Activated CD8-positive, alpha-beta memory T cell treated with anti-CD3 and anti-CD28 coated beads, Interleukin-2, amount 50 U/mL, for 48 hours (primary cell): ENCODE measurements at places on chromosomes 16 and 17.
A peak's percentile ranks its signal among the peaks of the same experiment; 100 is the strongest.

- DNase-seq: no peak
These were observed 6.0 kb downstream of the CAPN15 start for GRCh38 chr16:533391-534123.

- DNase-seq: no peak
These were observed 272.0 kb downstream of the MAF start for GRCh38 chr16:79328402-79329165.

DNA sequence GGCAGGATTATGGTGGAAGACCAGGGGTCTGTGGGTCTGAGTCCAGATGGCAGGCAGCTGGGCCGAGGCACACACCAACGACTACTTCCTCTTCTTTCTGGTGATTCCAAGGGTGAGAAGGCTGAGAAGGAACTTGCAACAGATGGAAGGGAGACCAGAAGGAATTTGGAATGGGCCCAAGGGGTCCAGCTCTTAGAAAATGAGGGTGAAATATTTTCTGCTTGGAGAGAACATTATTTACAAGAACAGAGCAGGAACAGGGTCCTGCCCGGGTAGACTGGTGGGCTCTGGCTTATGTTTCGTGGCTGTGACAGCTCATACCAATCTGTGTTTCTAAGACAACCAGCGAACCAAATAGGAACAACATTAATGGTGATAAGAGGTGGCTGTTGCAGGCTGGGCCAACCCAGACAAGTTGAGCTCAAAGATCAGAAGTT, 36.6 kb downstream of the CCDC42 start:
- no peak for DNase-seq

- DNase-seq: no peak
These were observed 96.5 kb downstream of the ANKRD11 start for GRCh38 chr16:89393738-89394406.

DNA sequence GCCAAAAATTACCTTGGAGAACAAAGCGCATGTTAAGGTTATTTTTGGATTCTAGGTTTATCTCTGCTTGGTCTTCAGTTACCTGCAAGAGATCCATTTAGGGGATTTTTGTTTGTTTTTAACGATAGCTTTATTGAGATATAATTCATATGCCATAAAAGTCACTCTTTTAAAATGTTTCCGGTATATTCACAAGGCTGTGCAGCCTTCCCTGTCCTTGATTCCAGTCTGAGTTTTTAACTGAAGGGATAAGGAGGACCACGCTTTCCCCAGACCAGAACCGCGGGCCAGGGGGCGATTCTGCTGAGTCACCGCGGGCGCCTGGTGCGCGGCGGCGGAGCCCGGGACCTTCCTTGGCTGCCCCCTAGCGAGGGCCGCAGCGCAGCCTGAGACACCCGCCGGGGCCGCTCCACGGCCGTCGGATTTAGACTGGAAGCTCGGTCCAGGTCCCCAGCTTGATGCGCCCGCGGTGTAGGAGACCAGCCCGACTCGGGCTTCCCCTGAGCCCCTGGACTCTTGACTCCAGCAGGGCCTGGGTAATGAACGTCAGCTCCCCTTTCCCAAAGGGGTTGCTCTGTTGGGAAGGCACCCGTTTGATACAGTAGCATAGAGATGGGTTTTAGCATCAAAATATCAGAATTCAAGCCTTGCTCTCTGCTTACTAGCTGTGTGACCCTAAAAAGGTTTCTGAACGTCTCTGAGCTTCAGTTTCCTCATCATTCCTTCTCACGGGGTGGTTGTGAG, 50.0 kb upstream of the STH start:
- DNase-seq: peak; percentile 91

- peak; percentile 84 for DNase-seq
These were observed 20.8 kb upstream of the ZNF423 start for GRCh38 chr16:49876716-49877129.

- DNase-seq: no peak
These were observed 1.6 kb downstream of the PECAM1 start for GRCh38 chr17:64388961-64389565.

DNA sequence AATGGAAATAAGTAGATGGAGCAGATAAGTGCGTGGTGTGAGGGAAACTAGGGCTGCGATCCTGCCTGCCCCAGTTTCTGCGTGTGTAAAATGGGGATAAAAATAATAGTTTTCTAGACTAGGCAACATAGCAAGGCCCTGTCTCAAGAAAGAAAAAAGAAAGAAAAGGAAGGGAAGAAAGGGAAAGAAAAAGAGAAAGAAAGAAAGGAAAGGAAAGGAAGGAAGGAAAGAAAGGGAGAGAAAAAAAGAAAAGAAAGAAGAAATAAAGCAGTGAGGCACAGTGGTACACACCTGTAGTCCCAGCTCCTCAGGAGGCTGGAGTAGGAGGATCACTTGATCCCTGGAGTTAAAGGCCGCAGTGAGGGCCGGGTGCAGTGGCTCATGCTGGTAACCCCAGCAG, 2.2 kb upstream of the PKMYT1 start:
- no peak for DNase-seq

DNA sequence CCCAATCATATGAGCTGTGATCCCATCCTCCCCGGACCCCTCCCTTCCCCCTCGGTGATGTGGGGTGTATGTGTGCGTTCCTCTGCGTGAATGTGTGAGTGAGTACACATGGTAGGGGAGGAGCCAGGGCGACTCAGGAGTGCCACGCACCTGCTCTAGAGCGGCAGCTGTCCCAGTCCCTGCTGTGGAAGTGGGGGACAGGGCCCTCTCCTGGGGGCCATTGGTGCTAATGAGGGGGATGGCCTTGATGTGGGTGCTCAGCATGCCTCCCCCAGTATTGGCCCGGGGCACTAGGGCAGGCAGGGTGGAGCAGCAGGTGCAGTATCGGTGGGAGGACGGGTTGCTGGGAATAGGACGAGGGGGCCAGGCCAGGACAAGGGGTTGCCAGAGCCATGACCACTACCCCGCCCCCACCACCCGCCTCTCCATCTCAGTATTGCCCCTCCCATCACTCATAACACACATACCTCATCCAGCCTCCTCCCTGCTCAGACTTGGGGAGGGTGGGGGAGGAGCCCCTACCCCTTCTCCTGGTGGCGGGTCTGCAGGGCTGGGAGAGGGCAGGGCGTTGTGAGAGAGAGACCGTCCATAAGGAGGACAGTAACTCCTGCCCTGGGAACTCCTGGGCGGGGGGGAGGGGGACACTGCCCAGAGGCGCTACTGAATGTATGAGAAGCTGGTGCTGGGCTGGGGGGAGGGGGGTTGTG, 8.5 kb downstream of the NR1D1 start:
- no peak for DNase-seq

DNA sequence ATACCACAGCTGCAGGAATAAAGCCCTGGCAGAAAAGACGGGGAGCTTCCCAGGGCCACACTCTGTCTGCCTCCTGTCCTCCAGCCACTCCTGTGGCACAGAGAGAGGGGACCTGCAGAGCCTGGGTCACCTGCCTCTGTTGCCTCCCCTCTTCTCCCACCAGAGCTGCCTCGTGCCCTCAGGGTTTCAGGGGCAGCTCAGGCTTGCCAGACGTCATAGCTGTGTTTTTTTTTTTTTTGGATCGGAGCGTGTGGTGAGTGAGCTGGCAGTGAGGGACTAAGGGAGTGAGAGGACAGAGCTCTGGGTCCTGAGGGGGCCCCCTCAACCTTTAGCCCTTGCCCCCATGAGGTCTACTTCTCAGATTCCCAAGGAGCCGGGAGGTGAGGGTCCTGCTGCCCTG, 2.1 kb downstream of the PIK3R6 start:
- peak; percentile 30 for DNase-seq

GRCh38 chr16:81151648-81152310, 55.6 kb upstream of the GCSH start:
- DNase-seq: no peak

DNA sequence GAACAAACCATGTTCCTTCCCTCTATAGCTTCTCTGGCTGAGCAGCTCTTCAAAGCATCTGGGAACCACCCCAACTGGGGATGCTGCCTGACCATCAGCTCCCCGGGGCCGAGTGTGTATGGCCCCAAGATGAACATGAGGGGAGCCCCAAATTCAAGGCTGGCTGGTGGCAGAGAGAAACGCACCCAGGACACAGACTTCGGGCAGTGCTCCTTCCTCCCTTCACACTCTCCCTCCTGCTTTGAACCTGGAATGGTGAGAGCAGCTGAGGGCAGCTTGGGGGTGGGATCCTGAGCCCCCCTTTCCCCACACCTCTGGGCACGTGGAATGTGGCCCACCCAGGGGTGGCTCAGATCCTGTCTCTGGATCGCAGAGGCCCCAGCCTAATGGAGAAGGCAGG, 17.2 kb downstream of the TLE7 start:
- no peak for DNase-seq

GRCh38 chr17:31900877-31901276, 631 bp downstream of the UTP6 start:
- DNase-seq: no peak

GRCh38 chr16:89322321-89323119, 105.0 kb downstream of the ZNF778 start:
- DNase-seq: no peak

DNA sequence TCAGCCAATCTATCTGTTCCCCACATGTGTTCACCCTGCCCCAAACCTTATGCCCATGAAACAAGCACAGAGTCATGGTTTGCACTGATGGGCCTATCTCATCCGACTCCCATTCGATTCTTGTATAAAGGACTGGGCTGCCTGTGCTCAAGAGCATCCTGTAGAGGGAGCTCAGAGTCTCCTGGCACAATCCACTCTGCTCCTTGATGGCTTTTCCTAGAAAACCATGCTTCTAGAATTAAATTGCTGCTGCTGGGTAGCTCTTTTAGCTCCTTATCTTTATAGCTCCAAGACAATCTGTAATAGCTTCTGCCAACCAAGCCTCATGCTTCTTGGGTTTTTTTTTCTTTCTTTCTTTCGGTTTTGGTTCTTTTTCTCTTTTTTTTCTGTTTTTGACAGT, 9.7 kb downstream of the ZNF19 start:
- DNase-seq: no peak

DNA sequence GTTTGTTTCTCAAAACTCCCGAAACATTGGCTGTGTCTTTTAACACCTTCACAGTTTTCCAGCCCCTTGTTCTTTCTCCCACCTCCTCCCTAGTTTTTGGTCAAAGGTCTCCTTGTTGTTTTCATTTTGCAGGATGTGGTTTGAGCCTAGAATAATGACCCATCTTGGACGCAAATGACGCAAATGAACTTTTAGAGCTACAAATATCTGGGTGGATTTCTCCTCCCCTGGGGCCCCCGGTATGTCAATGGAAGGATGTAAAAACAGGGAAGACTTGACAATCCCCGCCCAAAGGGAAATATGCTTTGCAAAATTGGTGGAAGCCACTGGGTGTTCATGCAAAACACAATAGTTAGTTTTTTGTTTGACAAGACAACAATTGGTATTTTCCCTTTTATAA, 236.0 kb upstream of the IRX3 start:
- DNase-seq: no peak

- no peak for DNase-seq
These were observed 31.5 kb upstream of the LITAF start for GRCh38 chr16:11618107-11618717.

GRCh38 chr17:3857261-3858105, 11.4 kb upstream of the NCBP3 start:
- no peak for DNase-seq

DNA sequence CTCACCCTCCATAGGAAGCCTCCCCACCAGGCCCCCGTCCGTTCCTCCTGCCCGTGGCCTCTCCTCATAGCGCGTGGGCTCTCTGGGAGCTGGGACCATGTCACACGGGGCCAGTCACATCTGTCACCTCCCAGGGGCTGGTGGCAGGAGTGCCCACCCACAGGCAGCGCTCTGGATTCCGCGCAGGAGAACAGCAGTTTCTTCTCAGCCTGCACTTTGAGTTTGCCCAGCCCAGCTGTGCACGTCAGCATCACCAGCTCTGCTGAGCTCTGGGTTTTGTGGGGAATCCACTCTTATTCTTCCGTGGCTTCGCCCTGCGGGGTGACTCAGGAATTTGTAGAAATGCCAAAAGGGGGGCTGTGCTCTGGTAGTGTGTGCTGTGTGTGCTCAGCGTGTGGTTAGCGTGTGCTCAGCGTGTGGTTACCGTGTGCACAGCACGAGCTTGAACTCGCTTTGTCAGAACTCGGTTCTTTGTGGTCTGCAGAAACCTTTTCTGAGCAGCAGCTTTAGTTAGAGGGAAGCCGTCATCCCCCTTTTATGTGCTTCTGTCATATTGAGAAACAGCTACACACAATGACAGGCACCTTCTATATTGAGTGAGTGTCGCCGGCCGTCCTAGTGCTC, 3.2 kb downstream of the ACSF3 start:
- DNase-seq: peak; percentile 77

DNA sequence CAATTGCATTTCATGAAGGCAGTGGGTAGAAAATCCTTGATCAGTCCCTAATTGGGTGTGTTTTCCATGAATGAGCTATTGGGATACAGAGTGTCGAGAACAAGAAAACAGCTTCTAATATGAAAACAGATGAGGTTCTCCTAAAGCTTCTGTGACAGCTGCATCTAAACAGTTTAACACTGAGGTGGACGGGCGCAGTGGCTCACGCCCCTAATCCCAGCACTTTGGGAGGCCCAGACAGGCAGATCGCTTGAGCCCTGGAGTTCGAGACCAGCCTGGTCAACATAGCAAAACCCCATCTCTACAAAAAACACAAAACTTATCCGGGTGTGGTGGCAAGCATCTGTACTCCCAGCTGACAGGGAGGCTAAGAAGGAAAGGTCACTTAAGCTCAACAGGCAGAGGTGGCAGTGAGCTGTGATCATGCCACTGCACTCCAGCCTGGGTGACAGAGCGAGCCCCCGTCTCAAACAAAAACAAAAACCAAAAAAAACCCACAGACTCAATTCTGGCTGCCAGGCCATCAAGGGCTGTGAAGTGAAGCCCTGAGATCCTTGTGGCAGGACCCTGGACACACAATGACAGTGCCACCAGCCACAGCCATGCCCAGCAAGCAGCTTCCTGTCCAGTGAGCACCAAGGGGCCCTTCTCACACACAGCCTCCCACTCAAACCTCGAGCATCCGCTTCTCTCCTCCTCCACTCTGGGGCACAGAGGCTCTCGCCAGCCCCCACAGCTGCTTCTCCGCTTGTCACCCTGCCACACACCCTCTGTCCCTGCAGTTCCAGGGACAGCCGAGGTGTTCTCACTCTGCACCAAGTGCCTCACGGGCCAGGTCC, 44.0 kb downstream of the ANKRD11 start:
- no peak for DNase-seq

GRCh38 chr17:7674934-7675333, 12.4 kb downstream of the TP53 start:
- no peak for DNase-seq

GRCh38 chr17:65163990-65164495, 26.9 kb downstream of the RGS9 start:
- DNase-seq: peak; percentile 61
